ENCODE measurements at places on chromosomes 12 and 14.

- DNase-seq = no peak
These were observed 43.6 kb upstream of the KCNH5 start for GRCh38 chr14:63088865-63089264.

- DNase-seq = no peak
These were observed 755 bp upstream of the PTPN6 start for GRCh38 chr12:6950401-6950801.

GRCh38 chr14:96688629-96689028 is 108.6 kb upstream of the VRK1 start:
- no peak for DNase-seq

DNA sequence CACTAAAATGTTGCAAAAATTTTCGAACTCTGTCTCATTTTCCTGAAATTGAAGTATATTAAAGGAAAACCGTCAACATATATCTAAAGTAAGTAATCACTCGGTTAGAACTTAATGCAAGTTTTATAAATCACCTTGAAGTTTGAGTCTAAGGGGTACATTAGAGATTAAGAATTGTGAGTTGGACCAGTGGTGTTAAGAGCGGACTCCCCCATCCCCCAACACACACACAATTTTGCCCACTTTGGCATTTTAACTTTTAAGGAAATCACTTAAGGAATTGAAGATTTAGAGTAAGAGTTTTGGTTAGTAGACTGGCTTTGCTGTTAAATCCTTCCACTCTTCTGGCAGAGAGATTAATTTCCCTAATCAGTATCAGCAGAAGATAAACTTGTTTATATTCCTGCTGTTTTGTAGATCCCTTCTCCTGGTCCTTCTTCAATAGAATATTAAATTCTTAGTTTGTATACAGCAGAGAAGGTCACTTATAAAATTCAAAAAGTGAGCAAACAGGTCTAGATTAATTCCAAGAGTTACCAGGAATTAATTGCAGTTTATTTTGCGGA is 1.5 kb downstream of the HIF1A start:
- DNase-seq = no peak

GRCh38 chr12:42590330-42590934 is 886 bp upstream of the PRICKLE1 start:
- DNase-seq = no peak

DNA sequence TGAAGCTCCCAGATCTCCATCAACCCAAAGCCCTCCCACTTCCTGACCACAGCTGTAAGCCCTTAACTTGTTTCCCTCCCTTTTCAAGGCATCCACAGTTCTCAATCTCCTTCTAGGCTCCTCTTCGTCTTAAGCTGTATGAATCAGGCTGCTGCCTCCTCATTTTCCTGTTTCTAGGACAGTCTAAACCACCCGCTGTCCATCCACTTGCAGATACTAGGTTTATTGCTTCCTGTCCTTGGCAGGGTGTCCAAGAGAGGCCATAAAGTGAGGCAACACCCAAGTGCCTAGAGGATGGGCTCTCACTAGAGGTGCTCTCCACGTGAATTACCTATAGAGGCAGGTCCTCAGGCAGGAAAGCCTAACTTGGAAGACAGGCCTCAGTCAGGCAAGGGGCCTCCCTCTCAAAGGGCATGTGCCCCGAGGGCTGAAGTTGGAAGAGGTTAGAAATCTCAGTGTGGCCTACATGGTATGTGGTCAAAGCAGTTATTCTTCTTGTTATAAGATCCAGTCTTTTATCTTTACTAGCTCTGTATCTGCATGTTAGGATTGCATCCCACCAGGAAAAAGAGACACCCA is 8.8 kb upstream of the TMEM106C start:
- no peak for DNase-seq

DNA sequence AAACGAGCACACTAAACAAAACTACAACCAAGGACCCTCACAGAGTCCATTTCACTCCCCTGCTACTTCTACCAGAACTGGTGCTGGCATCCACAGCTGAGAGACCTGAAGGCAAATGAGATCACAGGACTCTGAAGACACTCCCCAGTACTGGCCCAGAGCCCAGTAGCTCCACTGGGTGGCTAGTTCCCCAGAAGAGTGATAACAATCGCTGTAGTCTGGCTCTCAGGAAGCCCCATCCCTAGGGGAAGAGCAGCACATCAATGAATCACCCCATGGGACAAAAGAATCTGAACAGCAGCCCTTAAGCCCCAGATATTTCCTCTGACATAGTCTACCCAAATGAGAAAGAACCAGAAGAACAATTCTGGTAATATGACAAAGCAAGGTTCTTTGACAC is 190.7 kb upstream of the BMP4 start:
- DNase-seq = no peak

GRCh38 chr12:29763301-29763683 is 20.4 kb downstream of the TMTC1 start:
- DNase-seq = no peak

- no peak for DNase-seq
These were observed 33.6 kb downstream of the CDKL1 start for GRCh38 chr14:50362764-50363713.

GRCh38 chr14:99602788-99603415 is 1.1 kb downstream of the CCDC85C start:
- no peak for DNase-seq

DNA sequence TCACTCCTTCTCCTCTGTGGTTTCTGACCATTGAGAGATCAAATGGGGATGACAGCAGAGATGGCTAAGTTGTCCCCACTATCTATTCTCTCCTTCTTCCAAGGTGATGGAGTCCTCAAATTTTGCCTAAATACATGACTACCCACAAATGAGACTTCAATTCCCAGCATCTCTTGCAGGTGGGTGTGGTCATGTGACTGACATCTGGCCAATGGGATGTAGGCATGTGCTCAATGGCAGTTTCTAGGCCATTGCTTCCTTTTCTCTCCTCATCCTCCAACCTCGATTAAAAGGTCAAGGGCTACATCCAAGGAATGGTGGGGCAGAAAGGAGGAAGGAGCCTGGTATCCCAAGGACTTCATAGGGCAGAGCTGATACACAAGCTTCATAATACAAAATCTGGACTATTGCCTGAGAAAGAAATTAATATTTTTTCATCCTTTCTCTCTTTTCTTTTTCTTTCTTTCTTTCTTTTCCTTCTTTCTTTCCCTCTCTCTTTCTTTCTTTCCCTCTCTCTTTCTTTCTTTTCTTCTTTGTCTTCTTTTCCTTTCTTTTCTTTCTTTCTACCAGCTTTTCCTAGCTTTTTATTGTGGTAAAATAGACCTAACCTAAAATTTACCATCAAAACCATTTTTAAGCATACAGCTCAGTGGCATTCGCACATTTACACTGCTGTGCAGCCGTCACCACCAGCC is 100.9 kb upstream of the PRB2 start:
- no peak for DNase-seq

Measured in forelimb muscle (tissue), 1 donor.